SJSA1 (cell line): ENCODE measurements at places on chromosomes 4 and X. TPM values are rescaled to one million over a fixed set of nuclear protein-coding genes. Genes with fewer than 3 reads are reported as not detected.

POU3F4 gene
- not detected in 2 replicates for total RNA-seq

NDP gene
- 1.6 TPM in 1 of 2 replicates, not detected in the other for total RNA-seq

SYNPO2 gene
- 2.8 and 4.7 TPM in 2 replicates for total RNA-seq

HERC5 gene
- total RNA-seq, result 4.9 and 6.6 TPM in 2 replicates

TMSB15A gene
- total RNA-seq, result 44.2 and 52.0 TPM in 2 replicates

SH2D1A gene
- not detected in 2 replicates for total RNA-seq

SLC2A9 gene
- total RNA-seq, result not detected in 2 replicates

DCAF8L2 gene
- not detected in 2 replicates for total RNA-seq

PAK3 gene
- 0.45 and 1.7 TPM in 2 replicates for total RNA-seq

SRPX gene
- total RNA-seq, result 8.5 and 13.4 TPM in 2 replicates
